Motor neuron (in vitro differentiated cells): ENCODE measurements at places on chromosomes 12 and 14. TPM values are rescaled to one million over a fixed set of nuclear protein-coding genes. Genes with fewer than 3 reads are reported as not detected.

LMO3 gene
- 43.8 and 47.1 TPM in 2 replicates for total RNA-seq

KRT75 gene
- 0.08 and 0.09 TPM in 2 replicates for total RNA-seq

SLC5A8 gene
- not detected in 2 replicates for total RNA-seq

CLEC2D gene
- 1.8 and 2.1 TPM in 2 replicates for total RNA-seq

KRT72 gene
- 0.19 TPM in 1 of 2 replicates, not detected in the other for total RNA-seq

KLRK1 gene
- total RNA-seq = 1.6 and 1.9 TPM in 2 replicates

CPM gene
- total RNA-seq = 28.9 and 38.4 TPM in 2 replicates

COL2A1 gene
- 6.6 and 6.9 TPM in 2 replicates for total RNA-seq

KRT8 gene
- 2.2 and 2.6 TPM in 2 replicates for total RNA-seq
